ENCODE measurements at places on chromosomes 6 and 20.
A peak's percentile ranks its signal among the peaks of the same experiment; 100 is the strongest.

DNA sequence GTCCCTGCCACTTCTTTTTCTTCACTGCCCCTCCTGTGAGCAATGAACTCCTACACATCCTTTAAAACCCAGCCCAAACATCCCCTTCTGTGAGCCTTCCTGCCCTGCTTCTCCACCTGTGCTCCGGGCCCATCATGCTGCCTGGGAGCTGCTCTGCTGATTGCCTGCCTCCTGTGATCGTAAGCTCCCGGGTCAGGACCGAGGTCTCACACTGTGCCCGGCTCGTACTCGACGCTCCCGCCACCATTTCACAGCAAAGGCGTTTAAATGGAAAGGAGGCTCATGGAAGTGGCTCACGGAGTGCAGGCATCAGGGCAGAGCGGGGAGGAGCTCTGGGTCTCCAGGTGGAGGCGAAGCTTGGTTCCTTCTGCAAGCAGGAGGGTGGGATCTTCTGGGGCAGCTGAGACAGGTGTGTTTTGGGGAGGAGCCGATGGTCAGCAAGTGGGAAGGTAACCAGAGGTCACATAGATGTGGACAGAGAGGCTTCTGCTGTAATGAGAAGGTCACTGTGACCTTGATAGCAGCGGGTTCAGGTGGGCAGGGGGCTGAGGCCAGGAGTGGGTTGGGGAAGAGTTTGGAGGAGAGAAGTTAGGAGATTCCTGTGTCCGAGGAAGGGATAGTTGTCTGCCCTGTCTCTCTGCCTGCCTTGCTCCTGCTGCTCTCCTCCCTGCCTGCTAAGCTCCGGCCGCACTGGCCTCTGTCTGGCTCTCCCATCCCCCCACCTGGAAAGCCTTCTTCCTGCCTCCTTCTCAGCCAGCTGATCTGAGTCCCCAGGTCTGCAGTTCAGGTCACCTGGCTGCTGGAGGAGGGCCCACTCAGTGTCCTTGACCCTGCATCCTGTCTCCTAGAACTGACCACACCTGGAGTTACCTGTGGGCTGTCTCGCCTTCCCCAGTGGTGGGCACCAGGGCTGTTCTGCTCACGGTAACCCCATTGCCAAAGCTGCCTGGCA, 52.7 kb upstream of the FRMD1 start:
- no peak overlapping the region for H3K27ac ChIP-seq
- no peak for DNase-seq
- no peaks in the 10 kb centered on the region for H3K36me3 ChIP-seq
- no peak overlapping the region for H3K4me3 ChIP-seq

DNA sequence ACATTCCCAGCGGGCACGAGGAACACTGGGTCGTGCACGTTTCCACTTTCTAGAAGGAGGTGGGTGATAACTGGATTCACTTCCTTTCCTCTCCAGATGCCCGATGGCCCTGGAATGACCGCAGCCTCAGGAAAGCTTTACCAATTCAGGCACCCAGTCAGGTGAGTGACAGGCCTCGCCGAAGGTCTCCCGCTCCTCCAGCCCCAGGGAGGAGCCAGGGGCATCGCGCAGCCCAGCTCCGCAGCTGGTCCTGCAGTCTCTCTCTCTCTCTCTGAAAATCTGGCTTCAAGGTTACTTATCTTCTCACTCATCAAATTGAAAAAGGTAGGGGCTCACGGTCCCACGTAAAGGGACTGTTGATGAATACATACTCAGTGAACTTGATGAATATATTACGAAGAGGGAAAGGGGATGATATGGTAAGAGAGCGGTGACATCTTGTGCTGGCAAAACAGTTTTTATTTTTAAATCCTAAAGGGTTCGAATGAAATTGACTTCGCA, 891 bp downstream of the RIPPLY2 start:
- H3K27me3 ChIP-seq: peaks cover 13% of the 10 kb centered on the region
- peaks cover 2% of the 10 kb centered on the region for H3K4me1 ChIP-seq
- no peak overlapping the region for H3K27ac ChIP-seq
- no peak overlapping the region for H3K4me3 ChIP-seq
- DNase-seq: no peak

GRCh38 chr20:63640086-63640485, 13.1 kb downstream of the STMN3 start:
- DNase-seq: no peak
- no peak overlapping the region for H3K27ac ChIP-seq
- H3K4me1 ChIP-seq: peaks cover 15% of the 10 kb centered on the region
- peaks cover 8% of the 10 kb centered on the region for H3K27me3 ChIP-seq
- H3K4me3 ChIP-seq: no peak overlapping the region

- no peak overlapping the region for H3K4me3 ChIP-seq
- H3K36me3 ChIP-seq: 0 out of 2 replicates have a peak, but pooled peaks cover 4% of the 10 kb centered on the region
- peaks cover 10% of the 10 kb centered on the region for H3K4me1 ChIP-seq
- no peak for DNase-seq
- H3K27ac ChIP-seq: no peak overlapping the region
Measured at GRCh38 chr6:56172144-56172543, 75.2 kb downstream of the COL21A1 start.

DNA sequence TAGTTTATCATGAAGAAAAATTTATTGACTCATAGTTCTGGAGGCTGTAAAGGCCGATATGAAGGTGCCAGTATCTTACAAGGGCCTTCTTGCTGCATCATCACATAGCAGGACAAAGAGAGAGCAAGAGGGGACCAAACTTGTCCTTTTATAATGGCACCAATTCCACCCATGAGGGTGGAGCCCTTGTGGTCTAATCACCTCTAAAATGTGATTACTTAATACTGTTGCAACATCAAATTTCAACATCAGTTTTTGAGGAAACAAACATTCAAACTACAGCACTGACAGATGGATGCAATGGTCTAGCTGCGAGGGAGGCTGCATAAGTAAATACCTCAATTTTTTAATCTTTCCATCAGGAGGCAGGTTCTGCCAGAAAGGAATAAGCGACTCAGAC, 76.7 kb upstream of the LAMA2 start:
- peaks cover 2% of the 10 kb centered on the region for H3K27me3 ChIP-seq
- H3K36me3 ChIP-seq: peaks cover 6% of the 10 kb centered on the region
- DNase-seq: no peak
- no peak overlapping the region for H3K4me3 ChIP-seq
- H3K4me1 ChIP-seq: peaks cover 18% of the 10 kb centered on the region

DNA sequence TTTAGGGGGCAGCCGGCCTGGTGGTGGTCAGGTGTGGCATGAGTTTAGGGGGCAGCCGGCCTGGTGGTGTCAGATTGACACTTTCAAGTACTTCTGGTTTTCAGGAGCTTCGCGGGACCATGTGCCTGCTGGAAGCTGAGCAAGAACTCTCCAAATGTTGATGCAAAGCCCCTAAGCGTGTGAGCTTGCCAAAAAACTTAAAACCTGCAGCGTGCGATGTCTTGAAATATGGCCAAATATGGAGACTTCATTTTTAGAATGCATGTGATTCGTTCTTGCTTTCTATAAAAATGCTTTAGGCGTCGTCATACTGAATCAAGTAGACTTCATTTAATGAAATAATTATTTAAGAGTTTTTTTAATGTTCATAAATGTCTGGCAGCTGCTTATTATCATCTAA, 149.4 kb downstream of the SMOC2 start:
- no peaks in the 10 kb centered on the region for H3K27me3 ChIP-seq
- no peaks in the 10 kb centered on the region for H3K36me3 ChIP-seq
- H3K4me3 ChIP-seq: no peak overlapping the region
- no peak for DNase-seq

DNA sequence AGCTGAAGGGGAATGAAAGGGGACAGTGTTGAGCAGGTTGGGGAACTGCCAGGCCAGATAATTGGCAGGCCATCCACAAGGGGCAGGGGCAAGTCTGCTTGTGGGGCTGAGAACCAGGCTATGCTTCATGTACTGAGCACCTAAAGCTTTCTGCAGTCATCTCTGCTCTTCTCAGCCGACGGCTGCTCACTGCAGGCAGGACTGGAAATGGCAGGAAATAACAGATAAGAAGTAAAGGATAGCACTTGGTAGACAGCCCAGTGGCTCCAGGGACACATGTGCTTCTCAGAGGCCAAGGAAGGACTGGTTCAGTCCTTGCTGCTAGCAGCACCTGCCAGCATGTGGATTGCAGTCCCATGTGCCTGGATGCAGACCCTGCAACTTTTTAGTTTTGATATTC, 89.8 kb downstream of the CD164 start:
- H3K27me3 ChIP-seq: peaks cover 9% of the 10 kb centered on the region
- H3K4me3 ChIP-seq: no peak overlapping the region

- peak; percentile 7 for DNase-seq
- H3K4me3 ChIP-seq: peak overlapping the region; percentile 53
- peak overlapping the region; percentile 52 for H3K27ac ChIP-seq
Measured at GRCh38 chr20:52490711-52491430, 299.3 kb upstream of the ZFP64 start.

DNA sequence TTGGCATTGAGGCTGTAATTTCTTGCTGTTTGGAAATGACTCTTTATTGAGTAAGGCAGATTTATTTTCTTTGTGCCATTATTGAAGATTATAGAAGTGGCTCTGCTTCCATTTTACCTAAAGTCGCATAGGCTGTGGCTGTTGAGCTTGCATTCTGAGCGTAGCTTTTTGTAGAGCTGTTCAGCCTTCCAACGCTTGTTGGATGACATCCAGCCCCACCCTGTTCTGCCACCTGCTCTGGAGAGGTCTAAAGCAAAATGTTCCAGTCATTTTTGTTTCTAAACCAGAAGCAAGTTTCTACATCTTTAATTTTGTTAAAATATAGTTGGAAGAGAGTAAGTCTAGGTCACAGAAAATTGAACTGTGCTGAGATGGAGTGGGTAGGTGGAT, 24.4 kb downstream of the UST start:
- H3K4me3 ChIP-seq: no peak overlapping the region
- peaks cover 16% of the 10 kb centered on the region for H3K4me1 ChIP-seq
- H3K36me3 ChIP-seq: no peaks in the 10 kb centered on the region

GRCh38 chr6:99612551-99613408, 6.1 kb downstream of the PRDM13 start:
- no peak for DNase-seq
- H3K27me3 ChIP-seq: peaks cover 43% of the 10 kb centered on the region
- H3K27ac ChIP-seq: no peak overlapping the region

- peaks cover 42% of the 10 kb centered on the region for H3K4me1 ChIP-seq
- no peak overlapping the region for H3K4me3 ChIP-seq
- H3K27me3 ChIP-seq: no peaks in the 10 kb centered on the region
- DNase-seq: no peak
Measured at GRCh38 chr20:2114990-2115681, 13.5 kb downstream of the STK35 start.

- H3K4me1 ChIP-seq: no peaks in the 10 kb centered on the region
- H3K27me3 ChIP-seq: no peaks in the 10 kb centered on the region
- H3K36me3 ChIP-seq: no peaks in the 10 kb centered on the region
- H3K27ac ChIP-seq: no peak overlapping the region
- H3K4me3 ChIP-seq: no peak overlapping the region
Measured at GRCh38 chr6:103872233-103872632, 987.5 kb downstream of the HACE1 start.

GRCh38 chr6:53418288-53418687, 69.5 kb upstream of the ELOVL5 start:
- no peaks in the 10 kb centered on the region for H3K36me3 ChIP-seq
- no peak overlapping the region for H3K4me3 ChIP-seq
- H3K4me1 ChIP-seq: no peaks in the 10 kb centered on the region
- H3K27me3 ChIP-seq: peaks cover 20% of the 10 kb centered on the region
- no peak for DNase-seq

DNA sequence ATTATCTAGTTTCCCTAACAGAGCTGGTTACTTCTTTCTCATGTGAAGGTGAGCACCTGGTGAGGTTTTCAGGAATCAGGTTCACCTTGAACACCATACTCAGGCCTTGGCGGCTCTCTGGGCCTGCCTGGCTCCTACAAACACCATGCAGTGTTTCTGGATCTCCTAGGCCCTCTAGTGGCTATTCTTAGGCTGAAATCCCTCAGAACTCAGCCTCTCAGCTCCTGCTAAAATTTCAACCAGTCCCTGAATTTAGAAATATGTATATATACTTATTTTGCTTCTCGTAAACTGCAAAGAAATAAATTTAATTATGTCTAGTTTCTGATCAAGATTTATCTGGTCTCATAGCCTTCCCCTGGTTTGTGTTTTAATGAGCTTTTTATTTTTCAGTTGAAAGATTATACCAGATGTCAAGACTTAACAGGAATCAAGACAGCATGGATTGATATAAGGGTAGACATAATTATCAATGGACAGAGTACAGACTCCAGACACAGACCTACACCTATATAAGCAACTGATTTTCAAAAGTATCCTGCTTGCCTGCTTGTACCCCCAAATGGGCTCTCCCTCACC, 55.9 kb downstream of the ANKEF1 start:
- peaks cover 12% of the 10 kb centered on the region for H3K4me1 ChIP-seq
- no peaks in the 10 kb centered on the region for H3K36me3 ChIP-seq

DNA sequence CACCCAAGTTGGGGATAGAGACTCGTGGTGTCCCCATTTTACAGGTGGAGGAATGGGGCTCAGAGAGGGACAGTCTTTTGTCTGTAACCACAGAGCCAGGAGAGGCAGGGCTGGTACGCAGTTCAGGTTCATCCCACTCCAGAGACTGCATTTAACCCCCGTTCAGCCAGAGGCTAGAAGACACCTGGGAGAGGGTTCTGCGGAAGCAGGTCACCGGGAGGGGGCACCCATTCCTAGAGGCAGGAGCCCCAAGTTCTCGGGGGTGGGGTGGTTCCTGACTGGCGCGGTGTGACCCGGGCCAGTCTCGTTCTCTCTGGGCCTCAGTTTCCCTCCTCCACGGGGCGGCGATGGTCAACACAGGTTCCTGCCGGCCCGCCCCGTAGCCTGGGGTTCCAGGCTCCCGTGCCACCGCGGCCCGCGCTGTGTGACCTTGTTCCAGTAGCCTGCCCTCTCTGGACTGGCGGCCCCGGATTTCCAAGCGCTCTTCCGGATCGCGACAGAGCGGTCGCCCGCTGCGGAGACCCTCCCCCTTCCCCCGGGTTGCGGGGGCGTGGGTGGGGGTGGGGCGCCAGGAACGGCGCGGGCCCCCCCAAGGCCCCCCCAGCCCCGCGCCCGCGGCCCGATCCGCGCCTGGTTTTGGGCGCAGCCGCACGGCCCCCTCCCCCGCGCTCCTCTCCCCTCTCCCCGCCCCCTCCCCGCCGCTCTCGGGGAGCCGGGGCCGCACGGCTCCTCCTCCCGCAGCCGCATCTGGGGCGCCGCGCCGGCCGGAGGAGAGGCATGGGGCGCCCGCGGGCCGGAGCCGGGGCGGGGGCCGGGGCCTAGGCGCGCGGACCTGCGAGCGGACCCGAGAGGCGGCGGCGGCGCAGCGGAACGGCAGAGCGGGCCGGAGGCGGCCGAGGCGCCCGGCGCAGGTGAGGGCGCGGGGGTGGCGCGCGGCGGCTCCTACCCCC, at the start of gene DLGAP4:
DLGAP4 (plus strand) TSS at position 738 of the 950 bp plus-strand sequence. CDS start 125,379 bp downstream, outside the sequence.
- H3K4me3 ChIP-seq: no peak within 1 kb of the TSS
- H3K27ac ChIP-seq: no peak within 1 kb of the TSS
- no peak for DNase-seq
- H3K36me3 ChIP-seq: no peaks in the 10 kb centered on the region
- H3K27me3 ChIP-seq: peaks cover 46% of the 10 kb centered on the region
- no peaks in the 10 kb centered on the region for H3K4me1 ChIP-seq

GRCh38 chr6:136365776-136366354, 76.2 kb upstream of the BCLAF1 start:
- no peaks in the 10 kb centered on the region for H3K4me1 ChIP-seq
- peaks cover 15% of the 10 kb centered on the region for H3K27me3 ChIP-seq
- H3K27ac ChIP-seq: no peak overlapping the region
